T47D (cell line): ENCODE measurements at places on chromosomes 2 and 18.
A peak's percentile ranks its signal among the peaks of the same experiment; 100 is the strongest.

- peak; percentile 60 for DNase-seq
Measured at GRCh38 chr2:127527001-127527804, 914 bp upstream of the IWS1 start.

DNA sequence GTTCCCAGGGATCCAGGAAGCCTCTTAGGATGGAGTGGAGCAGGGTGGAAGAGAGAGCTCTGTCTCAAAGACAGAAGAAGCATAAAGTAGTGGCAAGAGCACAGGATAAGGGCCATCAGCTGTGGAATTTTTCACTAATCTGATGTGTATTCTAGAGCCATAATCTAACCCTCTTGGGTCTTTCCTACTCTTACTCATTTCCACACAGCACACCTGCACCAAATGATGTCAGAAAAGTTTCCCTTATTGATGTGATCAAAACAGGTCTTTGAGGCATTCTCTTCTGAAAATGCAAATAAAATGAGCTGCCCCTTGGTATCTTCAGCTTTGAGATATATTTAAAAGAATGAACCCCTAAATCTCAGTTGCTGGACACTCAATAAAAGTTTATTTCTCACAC, 415.1 kb upstream of the CHST9 start:
- DNase-seq, result no peak

DNA sequence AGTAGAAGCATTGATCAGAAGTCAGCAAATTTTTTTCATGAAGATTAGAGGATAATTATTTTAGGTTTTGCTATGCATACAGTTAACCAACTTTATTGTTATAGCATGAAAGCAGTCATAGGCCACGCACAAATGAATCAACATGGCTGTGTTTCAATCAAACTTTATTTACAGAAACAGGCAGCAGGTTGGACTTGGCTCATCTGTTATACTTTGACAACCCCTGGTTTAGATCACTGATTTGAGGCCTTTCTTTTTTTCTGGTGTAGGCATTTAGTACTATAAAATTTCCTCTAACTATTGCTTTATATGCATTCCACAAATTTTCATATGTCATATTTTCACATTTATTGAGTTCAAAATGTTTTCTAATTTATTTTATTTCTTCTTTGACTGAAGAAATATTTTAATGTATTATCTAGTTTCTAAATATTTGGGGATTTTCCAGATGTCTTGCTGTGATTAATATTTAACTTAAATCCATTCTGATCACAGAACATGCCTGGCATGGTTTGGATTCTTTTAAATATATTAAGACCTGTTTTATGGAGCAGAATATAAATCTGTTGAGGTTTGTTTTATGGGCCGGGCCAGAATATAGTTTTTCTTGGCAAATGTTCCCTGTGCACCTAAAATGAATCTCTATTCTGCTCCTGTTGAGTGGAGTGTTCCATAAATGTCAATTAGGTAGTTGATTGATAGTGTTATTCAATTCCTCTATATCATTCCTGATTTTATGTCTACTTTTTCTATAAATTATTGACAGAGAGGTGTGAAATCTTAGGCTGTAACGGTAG, 116.3 kb upstream of the KLHL29 start:
- no peak for DNase-seq

GRCh38 chr18:26706911-26707351, 158.6 kb downstream of the AQP4 start:
- DNase-seq, result no peak

DNA sequence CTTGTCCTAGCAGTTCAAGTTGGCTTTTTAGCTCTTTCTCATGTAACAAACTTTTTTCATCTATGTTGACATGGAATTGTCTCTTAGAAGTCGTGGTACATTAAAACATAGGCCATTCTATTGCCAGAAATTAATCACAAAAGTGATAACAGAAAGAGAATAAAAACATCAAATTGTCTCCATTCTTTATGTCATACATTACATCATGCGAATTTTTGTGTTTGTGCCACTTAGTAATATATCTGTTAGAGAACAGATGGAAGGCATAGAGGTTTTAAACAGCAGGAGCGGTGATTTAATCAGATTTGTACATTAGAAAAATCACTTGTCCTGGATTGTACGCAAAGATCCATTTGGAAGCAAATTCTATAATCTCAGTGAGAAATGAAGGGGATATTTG, 136.5 kb upstream of the CDH20 start:
- no peak for DNase-seq

GRCh38 chr2:110717734-110718133, 14.6 kb upstream of the ACOXL start:
- DNase-seq, result no peak

DNA sequence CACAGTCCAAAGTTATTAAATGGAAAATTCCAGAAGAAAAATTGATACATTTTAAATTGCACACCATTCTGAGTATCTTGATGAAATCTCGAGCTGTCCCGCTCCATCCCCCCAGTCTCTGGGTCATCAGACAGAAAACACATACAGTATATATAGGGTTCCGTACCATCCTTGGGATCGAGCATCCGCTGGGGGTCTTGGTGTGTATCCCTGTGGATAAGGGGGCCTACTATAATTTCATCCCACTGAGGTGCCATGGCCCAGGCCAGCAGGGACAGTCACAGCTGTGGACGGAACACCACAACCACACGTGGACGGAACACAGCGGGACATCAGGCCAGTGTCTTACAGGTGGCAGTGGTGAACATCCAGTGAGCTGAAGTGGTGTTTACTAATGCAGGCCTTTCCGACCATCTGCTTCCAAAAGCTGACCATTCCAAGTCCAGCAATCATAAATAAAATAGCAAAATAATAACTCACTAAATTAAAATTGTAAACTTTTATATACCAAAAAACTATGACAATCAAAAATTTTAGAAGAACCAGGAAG, 14.0 kb downstream of the TWIST2 start:
- DNase-seq, result no peak

- DNase-seq, result no peak
Measured at GRCh38 chr2:68434981-68435380, 32.1 kb downstream of the FBXO48 start.
